GM19239 (cell line): ENCODE measurements at places on chromosomes 7 and 10.

- DNase-seq = no peak
Measured at GRCh38 chr10:132548106-132548823, 10.7 kb downstream of the INPP5A start.

GRCh38 chr10:93245779-93246178 lies 172.1 kb downstream of the CYP26A1 start:
- DNase-seq = no peak

- DNase-seq = no peak
Measured at GRCh38 chr10:55287346-55287745, 486.3 kb upstream of the PCDH15 start.

- no peak for DNase-seq
Measured at GRCh38 chr7:31362401-31362800, 21.9 kb upstream of the NEUROD6 start.

DNA sequence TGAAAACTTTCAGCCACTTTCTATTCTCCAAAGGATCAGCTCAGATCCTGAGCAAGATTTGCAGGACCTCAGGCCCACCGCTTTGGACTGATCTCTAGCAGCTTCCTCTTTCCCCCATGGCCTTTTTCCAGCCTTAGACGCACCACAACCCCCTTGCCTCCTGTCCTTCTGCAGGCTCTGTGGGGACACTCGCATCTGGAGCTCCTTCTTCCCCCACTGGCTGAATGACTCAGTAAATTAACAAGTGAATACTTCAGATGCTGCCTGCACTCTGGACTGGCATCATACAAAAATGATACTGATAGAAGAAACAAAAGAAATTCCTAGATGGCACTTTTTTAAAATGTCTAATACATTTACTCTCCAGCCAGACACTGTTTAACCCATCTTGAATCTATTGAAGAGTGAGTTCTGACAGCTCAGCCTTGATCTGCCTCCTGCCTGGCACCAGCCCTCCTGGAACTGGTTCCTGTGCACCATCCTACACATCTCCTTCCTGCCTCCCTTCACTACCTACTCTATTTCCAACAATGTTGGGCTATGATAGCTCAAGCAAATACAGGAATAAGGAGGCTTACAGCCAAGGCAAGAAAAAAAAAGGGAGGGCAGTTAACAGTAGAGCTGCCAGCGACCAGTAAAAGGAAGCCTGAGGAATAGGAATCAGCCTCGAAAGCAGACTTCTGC lies 3.3 kb downstream of the FRMPD2 start:
- DNase-seq = no peak

- no peak for DNase-seq
Measured at GRCh38 chr7:41027428-41028115, 675.3 kb downstream of the INHBA start.

DNA sequence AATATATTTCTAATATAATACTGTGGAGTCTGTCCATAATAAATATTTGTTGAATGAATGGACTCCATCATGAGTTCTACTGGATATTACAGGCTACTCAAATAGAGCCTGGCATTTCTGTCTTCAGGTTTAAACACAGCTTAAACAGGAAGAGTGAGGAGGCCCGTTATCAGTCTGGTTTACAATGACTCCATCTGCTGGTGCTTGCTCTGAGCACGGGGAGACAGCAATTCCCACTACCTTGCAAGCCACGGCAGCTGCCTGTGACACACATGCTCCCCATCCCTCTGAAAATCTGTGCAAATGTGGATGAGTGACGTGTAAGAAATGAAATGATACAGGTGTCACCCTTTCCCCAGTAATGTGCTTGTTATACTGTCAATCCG lies 293.5 kb upstream of the IMMP2L start:
- no peak for DNase-seq

GRCh38 chr7:149787428-149788299 lies 14.3 kb upstream of the ZNF467 start:
- DNase-seq = no peak

- DNase-seq = no peak
Measured at GRCh38 chr7:1663857-1664651, 6.0 kb upstream of the ELFN1 start.

DNA sequence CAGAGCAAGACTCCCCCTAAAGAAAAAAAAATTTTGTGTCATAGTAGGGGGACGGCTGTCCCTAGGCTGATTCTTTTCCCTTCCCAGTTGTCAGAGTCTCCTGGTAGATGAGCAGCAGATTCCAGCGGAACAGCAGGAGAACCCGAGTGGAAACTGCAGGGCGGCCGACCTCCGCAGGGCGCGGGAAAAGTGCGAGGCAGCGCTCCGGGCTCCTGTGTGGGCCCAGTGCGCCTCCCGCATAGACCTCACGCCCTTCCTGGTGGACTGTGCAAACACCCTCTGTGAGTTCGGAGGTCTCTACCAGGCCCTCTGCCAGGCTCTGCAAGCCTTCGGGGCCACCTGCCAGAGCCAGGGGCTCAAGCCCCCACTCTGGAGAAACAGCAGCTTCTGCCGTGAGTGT lies 46.0 kb downstream of the ZAN start:
- DNase-seq = no peak

DNA sequence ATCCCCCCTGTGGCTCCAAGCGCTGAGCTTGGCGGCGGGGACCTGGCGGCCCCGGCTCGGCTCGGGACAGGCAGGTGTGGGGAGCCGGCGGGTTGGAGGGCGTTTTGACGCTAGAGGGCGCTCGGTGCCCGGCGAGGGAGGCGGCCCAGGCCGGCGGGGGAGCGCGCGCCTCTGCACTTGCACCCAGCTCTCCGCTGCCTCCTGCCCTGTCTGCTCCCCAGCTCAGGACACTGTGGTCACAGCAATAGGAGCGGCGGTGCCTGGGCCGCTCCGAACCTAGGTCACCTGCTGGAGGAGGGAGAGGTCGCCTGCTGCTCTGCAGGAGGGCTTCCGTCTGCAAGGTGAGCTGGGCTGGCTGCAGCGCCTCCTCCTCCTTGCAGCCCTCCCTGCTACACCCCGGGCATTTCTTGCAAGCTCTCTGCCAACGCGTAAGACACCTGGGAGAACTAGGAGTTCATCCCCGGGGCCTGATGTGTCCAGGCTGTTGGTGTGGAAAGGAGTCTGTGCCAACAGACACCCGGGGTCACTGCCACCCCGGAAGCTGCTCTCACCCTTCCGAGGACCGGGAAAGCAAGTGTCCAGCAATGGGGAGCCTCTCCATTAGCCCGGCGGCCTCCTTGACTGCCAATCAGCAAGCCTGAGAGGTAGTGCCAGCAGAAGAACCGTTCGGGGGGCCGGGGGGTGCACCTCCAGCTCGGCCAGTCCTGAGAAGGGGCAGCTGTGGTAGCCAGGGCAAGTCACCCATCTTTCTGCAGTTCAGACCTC lies 620.4 kb downstream of the GALNT17 start:
- no peak for DNase-seq

GRCh38 chr7:81460250-81461045 lies 309.4 kb downstream of the HGF start:
- no peak for DNase-seq
